ENCODE measurements at places on chromosomes 11 and 22.

DNA sequence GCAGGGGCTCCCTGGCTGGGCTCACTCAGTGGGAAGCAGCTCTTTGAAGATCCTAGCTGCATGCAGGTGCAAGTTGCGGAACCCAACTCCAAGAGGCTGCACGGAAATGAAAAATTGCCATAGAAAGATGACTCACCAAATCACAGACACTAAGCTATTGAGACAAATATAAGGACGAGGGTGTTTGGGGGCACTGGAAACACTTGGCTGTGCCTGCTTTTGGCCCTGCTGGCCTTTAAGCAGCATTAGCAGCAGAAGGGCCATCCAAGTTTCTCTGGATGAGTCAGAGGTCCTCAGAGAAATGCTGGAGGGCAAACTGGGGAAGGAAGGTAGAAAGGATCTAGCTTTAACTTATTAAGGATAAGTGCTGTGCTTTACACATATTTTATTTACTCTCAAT lies 282.3 kb downstream of the KIRREL3 start:
- DNase-seq: no peak

GRCh38 chr11:113237261-113237660 lies 77.1 kb upstream of the TTC12 start:
- no peak for DNase-seq

- DNase-seq: no peak
These were observed 100.6 kb downstream of the CD44 start for GRCh38 chr11:35239471-35240075.

DNA sequence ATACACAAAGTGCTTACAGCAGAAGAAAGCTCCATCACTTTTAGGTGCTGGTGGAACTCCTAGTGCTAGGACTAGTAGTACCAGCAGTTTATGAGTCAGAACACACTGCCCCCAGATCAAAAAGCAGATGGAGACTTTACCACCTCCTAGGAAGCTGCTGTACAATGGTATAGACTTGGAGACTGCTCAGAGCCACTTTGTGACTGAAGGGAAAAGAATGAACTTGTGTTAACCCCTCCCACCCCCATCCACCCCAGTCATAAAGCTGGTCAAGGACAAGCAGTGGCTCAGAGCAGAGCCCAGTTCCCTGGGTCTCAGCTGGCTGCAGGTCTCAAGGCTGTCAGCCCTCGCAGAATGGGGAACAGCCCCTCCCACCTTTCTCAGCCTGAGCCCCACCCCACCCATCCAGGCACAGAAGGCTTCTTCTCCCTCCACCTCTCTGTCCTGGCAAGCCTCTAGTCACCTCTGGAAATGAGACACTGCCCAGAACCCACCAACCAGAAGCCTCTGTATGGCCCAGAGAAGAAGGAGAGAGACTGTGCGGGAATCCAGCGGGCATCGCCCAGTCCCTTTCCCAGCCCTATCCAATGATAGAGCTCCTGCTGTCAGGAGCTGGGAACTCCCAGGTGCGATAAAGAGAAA lies 23.8 kb downstream of the PACSIN2 start:
- no peak for DNase-seq

DNA sequence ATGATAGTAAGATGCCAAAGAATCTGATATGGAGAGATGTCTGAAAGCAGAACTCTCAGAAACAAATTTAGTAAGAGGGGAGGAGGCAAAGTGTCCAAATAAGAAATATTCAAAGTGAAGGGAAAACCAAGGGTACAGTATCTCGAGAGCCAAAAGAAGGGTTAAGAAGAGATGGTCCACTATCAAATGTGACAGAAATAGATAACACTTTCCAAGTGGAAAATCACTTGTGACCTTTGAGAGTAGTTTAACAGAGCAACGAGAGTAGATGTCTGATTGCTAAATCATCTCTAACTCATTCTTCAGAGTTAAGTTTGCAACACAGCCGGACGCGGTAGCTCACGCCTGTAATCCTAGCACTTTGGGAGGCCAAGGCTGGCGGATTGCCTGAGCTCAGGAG lies 4.3 kb upstream of the BUD13 start:
- no peak for DNase-seq

- DNase-seq: no peak
These were observed 1564.8 kb upstream of the TENM4 start for GRCh38 chr11:81005595-81005994.

GRCh38 chr22:27482402-27482801 lies 319.2 kb downstream of the MN1 start:
- DNase-seq: no peak

- DNase-seq: no peak
These were observed 17.7 kb downstream of the TPCN2 start for GRCh38 chr11:69066122-69067112.

GRCh38 chr11:131626788-131627187 lies 256.4 kb downstream of the NTM start:
- no peak for DNase-seq

DNA sequence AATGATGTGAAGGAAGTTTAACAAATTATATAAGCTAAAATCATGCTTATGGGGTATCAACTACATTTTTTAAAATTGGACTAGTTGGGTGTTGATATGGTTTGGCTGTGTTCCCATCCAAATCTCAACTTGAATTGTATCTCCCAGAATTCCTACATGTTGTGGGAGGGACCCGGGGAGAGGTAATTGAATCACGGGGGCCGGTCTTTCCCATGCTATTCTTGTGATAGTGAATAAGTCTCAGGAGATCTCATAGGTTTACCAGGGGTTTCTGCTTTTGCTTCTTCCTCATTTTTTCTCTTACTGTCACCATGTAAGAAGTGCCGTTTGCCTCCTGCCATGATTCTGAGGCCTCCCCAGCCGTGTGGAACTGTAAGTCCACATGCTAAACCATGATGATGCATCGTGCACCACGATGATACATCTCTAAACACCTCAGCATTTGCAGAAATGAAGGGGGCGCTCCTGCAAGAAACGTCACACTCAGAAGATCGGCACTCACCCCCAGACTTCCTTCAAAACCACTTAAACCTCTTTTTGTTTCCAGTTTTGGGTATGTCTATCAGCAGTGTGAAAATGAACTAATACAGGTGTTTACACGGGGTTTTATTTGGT lies 340.0 kb downstream of the SHANK2 start:
- no peak for DNase-seq

DNA sequence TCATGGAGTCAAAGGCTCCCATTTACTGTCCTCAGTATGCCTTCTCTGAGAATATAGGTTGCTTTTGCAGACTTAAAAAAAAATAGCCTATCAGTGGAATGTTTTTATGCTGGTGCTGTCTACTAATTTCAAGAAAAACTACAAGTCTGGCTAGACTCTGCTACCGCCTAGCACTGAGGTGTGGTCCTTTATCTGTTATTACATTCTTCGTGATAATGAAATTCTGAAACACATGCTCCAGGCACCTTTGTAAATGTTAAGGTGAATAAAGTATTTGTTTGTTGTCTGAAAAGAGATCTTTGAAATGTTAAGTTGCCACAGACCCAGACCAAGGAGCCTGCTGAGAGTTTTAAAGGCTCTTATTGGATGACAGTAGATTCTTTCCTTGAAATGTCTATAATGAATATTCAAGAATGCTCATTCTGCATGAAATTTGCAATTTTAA lies 95.3 kb downstream of the DBX1 start:
- no peak for DNase-seq

- no peak for DNase-seq
These were observed 530.3 kb downstream of the BRD1 start for GRCh38 chr22:49297286-49297870.

GRCh38 chr11:68396516-68396915 lies 64.0 kb upstream of the PPP6R3 start:
- DNase-seq: no peak

DNA sequence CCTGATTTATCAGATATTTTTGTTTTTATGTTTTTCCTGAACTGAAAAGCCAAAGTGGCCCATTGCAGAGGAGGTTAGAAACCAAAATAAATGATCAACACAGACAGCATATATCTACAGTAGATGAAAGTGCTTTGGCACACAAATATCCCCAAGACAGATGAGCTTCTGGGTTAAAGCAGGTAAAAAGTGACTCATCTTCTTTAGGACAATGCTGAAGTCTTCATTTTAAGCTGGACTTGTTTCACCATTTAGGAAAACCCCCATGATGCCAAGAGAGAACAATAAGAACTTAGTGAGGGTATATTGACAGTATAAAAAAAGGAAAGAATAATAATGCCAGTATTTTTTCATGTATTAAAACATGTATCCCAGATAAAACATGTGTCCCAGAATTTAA lies 100.8 kb upstream of the OR9G4 start:
- DNase-seq: no peak

DNA sequence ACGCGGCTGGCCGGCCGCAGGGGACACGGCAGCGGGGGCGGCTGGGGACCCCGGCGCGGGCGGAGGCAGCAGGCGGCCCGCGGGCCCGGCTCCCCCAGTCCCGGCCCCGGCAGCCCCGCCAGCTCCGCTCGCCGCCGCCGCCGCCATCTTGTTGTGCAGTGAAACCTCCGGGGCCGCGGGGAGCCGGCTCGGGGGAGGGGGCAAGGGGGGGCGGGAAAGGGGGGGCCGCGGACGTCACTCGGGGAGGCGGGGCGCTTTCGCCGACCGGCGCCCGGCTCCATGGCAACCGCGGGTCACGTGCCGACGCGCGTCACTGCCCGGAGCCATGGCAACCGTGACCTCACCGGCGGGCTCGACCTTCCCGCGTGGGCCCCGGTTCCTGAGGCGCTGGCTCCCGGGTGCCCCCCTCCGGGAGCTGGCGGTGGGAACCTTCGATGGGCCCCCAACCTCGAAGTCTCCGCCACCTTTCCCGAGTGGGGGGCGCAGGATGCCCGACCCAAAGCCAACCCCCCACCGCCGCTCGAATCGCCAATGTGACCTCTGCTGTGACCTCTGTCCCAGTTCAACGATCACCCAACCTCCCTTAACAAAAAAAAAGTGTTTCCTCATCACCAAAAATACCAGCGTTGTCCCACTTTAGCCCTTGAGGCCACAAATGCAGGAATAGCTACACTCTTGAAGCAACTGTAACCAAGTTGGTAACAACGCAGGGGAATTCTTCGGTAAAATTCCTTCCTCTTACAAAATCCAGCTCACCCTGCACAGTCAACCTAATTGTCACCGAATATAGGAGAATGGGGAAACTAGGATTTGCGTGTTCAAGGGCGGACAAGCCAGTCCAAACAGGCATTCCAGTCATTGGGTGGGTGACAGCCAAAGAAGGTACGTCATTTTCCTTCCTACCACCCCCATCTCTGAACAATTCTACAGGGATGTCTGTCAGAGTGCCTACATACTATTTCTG lies at the start of gene SIK3:
Gene SIK3 (minus strand): TSS at position 160 of the 964 bp plus-strand sequence. CDS start 13 bp downstream, at position 147.
- DNase-seq: peak; percentile 96

DNA sequence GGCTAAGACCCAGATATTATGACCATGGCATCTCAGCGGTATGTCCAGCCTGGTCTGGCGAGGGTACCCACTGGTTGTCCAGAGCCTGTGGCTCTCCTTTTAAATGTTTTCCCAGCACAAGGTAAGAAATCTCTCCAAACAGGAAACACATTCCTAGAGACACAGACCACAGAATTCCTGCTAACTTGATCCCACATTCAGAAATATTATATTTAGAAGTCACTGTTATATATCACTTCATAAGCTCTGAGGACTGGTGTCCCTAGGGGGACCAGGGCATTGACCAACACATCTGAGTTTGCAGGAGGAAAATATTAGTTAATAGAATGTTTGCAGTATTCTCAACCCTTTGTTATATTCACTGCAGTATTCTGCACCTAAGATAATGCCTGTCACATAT lies 23.1 kb downstream of the TMPRSS13 start:
- DNase-seq: no peak

GRCh38 chr22:32546496-32546895 lies 71.9 kb downstream of the FBXO7 start:
- no peak for DNase-seq

- peak; percentile 64 for DNase-seq
These were observed at the start of gene PRDM11 for GRCh38 chr11:45146072-45147016. Gene PRDM11, plus strand, starts transcription at chr11:45146639. Its CDS starts 35,128 bp downstream, at chr11:45181767.

- DNase-seq: no peak
These were observed 2048.3 kb upstream of the RAG2 start for GRCh38 chr11:38646382-38646781.

DNA sequence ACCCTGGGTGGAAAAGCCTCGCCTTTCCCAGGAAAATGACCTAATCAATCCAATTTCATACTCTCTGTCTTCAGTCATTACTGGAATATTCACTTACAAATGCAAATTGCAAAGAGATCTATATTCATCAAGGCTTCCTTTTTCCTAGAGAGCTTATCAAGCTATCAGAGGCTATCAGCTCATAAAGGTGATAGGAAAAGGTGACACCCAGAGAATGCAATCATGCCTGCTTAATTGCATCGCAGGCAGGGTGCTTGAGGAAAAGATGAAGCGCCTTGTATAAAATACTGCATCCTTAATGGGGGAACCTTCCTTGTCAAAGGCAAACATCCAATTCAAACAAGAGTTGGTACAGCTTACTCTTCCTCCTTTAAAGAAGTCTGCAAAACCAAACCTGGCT lies 59.7 kb downstream of the SHANK2 start:
- DNase-seq: no peak

GRCh38 chr11:70383664-70384565 lies 14.4 kb upstream of the CTTN start:
- no peak for DNase-seq

DNA sequence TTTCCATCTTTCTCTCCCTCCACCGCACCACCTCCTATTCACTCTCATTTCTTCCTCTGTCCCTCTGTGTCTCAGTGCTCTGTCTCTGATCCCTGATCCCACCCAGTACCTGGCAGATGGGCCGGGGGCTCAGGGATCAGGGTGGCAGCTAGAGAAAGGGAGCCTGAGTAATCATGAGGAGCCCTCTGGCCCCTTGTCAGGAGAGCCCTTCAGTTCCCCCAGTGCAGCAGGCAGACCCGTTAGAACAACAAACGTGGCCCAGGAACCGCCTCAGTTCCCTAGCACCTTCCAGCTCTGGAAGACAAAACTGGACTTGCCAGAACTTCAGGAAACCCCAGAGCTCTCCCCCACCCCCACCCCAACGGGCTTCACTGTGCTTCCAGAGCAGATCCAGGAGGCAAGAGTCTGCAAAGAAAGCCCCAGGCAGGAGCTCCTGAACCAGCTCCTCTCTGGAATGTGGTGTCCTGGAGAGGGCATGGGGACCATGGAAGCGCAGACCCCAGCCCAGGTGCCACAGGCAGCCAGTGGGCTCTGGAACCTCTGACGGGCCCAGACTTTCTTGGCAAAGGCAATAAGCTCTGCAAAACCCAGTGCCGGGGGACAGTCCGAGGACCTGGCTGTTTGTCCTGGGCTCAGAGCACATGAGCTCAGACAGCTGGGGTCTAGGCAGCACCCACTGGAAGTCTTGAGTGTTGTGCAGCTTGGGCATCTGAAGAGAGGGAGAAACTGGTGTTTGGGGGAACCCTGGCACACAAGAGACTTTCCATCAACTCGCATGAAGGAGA lies 43.2 kb downstream of the LMO1 start:
- no peak for DNase-seq

GRCh38 chr11:20289732-20290131 lies 73.8 kb upstream of the HTATIP2 start:
- no peak for DNase-seq

GRCh38 chr11:83241291-83241946 lies 44.7 kb downstream of the CCDC90B start:
- DNase-seq: no peak

DNA sequence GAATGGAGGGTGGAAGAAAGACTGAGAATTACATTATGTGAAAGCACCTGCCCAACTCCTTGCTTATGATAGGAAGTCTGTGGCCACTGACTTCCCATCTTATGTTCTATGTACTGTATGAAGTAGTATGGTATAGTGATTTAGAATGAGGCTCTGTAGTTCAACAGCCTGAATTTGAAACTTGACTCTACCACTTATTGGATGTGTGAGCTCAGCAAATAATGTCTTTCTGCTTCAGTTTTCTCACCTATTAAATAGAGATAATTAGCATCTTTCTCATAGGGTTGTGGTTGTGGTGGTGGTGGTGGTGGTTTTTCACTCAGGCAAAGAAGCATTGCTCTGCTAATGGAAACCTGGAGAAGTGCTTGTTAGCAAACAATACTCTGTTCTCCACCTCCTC lies 121.6 kb downstream of the PAX6 start:
- no peak for DNase-seq

Measured in activated gamma-delta T cell (primary cell).